ENCODE measurements at places on chromosomes 5 and 9.
A peak's percentile ranks its signal among the peaks of the same experiment; 100 is the strongest.

- no peak for DNase-seq
Observed at GRCh38 chr9:118529210-118529609, 825.0 kb downstream of the TLR4 start.

DNA sequence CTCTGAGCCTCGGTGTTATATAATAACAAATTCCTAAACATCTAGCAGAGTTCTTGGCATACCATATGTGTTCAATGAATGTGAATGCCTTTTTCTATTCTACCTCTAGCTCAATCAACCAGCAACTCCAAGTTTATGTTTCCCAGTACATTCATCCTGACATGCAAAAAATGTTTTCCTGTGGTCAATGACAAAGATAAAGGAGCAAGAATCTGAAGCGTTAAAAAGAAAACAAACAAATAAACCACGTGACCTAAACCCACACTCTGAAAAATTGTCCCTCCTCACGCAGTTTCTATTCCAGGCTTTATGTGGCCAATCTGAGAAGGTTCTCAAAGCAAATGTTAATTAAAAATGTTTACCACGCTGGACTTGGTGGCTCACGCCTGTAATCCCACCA, 18.0 kb downstream of the KLF4 start:
- no peak for DNase-seq

- no peak for DNase-seq
Observed at GRCh38 chr5:137603891-137604290, 104.8 kb upstream of the SPOCK1 start.

- no peak for DNase-seq
Observed at GRCh38 chr5:180688330-180689070, 39.1 kb upstream of the FLT4 start.

DNA sequence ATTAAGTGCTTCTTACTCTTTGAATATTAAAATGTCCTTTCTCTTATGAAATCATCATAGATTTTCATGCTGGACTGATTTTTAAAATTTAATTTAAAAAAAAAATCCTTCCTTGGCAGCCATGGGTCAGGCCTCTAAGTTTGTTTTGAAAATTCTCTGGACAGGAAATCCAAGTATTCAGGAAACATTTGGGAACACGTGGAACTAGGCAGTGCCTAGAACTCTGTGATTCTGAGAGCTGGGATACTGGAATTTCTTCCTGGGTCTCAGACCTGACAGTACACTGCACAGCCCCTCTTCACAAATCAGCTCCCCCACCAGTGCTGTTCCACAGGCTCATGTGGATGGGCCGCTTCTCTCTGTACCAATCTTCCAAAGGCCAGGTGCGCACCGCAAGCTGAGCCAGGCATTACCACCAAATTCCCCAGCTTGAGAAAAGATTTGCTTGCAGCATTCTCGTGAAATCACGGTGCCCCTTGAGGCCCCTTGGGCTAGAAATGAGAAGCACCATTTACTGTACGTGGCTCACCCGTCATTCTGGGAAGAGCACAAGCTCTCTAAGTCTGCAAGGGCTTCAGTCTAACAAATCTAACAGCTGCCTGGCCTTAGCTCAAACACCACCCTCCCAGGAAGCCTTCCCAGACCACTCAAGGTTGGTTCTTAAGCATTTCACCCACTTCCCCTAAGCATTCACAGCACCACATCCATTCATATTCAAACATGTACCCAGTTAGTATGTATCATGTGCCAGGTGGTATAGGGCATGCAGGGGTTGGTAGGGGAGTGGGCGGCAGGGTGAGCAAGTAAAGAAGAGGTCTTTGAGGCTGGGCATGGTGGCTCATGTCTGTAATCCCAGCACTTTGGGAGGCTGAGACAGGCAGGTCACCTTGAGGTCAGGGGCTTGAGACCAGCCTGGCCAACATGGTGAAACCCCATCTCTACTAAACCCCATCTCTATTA, 26.5 kb downstream of the B4GALT1 start:
- DNase-seq, result no peak

- DNase-seq, result no peak
Observed at GRCh38 chr5:113182658-113183344, 206.2 kb downstream of the DCP2 start.

- DNase-seq, result peak; percentile 49
Observed at GRCh38 chr9:4740638-4741364, at the start of gene AK3. TSS of gene AK3 (minus strand) at chr9:4741202. CDS start at chr9:4741087, 115 bp downstream.

- no peak for DNase-seq
Observed at GRCh38 chr9:21810388-21810787, 8.0 kb downstream of the MTAP start.

All from bone marrow (tissue), 2 donors.